ENCODE measurements at places on chromosomes 16 and 17.
A peak's percentile ranks its signal among the peaks of the same experiment; 100 is the strongest.

DNA sequence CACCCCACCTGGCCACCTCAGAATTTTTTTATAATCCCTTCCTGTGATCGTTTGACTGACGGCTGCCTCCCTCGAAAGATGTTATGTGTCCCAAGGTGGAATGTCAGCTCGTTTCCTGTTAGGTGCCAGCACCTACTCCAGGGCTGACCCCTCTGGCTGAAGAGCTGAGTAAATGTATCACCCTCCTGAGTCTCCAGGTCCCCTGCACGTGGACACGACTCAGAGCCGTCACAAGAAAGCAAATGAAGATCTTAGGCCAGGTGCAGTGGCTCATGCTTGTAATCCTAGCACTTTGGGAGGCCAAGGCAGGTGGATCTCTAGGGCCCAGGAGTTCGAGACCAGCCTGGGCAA, 273.2 kb downstream of the C16orf95 start:
- DNase-seq: no peak

GRCh38 chr17:20955427-20956323, 87.1 kb downstream of the USP22 start:
- DNase-seq: no peak

DNA sequence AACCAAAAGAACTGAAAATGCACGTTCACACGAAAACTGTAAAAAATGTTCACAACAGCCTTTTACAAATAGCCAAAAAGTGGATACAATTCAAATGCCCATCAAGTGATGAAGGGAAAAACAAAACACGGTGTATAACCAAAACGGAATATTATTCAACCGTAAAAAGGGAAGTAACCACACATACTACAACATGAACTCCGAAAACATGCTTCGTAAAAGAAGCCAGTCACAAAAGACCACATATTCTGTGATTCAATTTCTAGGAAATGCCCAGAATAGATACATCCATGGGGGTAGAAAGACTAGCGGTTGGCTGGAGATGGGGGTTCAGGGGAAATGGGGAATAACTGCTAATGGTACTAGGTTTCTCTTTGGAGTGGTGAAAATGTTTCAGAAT, 81.5 kb upstream of the TRAP1 start:
- DNase-seq: no peak

DNA sequence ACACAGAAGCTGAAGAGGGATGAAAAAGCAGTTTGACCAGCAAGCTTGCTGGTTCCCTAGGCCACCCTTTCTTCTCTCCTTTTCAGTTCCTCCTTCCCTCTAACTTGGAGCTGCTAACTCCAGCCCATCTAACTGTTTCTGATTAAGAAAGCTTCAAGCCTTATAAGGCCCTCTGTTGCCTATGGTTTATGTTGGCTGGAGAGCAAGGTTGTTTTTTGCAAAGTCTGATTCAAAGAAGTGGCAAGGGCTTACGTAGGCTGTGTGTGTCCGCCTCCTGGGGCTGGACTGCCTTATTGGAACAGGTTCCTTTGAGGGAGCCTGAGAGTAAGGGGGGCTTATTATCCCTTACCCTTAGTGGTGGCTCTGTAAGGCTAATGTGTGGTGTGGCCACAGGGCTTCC, 7.1 kb downstream of the AKAP1 start:
- DNase-seq: no peak

DNA sequence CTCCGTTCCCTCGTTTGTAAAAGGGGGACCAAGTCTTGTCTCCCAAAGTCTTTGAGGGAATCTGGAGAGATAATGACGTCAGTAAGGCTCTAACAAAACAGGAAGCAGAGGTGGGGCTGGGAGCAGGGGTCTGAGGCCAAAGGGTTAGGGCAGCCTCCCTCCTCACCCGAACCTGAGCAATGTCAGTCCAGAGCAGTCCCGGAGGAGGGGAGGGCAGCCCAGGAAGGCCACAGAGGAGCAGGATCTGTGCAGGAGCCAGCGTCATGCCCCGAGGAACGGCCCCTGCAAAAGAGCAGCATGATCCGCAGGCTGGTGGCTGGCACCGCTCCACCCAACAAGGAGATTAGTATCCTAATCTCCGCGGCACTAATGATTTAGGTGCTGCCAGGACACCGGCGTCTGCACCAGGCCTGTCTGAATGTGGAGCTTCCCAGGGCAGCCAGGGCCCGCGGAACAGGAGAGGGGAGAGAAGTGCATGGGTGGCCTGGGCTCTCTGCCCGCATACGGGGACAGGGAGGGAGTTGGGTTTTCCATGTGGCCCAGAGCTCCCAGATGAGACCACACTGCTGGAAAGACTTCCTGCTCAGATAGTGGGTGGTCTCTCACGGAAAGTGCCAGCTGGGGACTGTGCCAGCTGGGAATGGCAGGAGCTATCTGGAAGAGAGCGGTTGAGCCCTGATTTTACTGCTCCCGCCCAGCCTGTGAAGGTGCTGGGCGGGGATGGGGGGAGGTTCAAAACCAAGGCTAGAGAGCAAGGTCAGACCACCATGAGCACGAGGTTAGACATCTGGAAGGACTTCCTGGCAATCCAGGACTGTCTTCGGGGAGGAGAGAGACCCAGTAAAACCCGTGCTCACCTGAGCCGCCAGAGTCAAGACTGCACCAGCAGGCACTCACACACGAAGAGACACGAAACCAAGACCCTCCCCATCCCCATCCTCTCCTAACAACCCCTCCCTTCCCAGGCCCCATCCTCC, 11.0 kb upstream of the KRT17 start:
- no peak for DNase-seq

DNA sequence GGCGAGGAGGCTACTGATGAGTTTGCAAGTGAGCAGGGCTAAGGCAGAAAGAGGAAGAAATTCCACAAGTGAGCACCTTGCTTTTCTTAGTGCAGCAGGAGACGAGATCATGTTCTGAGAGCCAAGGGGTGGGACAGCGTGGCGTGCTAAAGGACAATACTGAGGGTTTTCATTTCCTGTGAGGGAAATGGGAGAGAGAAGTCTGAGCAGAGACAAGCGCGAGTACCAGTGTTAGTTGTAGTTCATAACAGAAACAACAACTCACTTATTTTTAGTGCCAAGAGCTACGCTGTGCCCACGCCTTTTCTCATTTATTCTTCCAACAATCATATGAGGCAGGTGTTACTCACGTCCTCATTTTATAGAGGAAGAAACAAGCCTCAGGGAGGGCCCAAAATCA, 2.3 kb downstream of the SPACA3 start:
- no peak for DNase-seq

DNA sequence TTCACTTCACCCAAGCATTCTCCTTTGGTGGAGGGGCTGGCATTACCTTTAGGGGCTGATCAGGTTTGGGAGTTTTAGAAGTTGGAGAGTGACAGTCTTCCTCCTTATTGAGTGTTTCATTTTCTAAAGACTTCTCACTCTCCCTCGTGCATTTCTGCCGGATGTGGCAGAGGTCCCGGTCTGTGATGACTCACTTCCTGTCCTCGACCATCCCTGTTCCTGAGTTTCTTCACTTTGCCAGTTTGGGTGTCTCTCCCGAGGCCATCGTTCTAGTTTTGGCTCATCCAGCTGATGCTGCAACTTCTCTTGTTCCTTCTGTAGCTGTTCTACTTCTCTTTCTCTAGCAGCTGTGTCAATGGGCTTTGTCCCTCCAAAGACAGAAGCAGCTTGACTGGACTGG, 104.3 kb downstream of the PHKB start:
- no peak for DNase-seq

DNA sequence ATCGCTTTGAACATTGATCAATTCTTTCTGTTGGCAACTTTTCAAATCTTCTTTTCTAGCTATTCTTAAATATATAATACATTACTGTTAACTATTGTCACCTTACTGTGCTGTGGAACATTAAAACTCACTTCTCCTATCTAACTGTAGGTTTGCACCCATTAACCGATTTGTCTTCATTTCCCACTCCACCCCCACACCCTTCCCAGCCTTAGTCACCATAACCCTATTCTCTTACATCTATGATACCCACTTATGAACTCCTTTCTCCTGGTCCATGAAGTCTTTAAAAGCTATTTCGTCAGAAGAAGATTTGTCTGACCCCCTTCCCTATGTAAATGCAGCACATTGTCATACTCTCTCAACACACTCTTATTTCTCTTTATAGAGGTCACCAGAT, 993.4 kb upstream of the EEF2KMT start:
- DNase-seq: no peak

DNA sequence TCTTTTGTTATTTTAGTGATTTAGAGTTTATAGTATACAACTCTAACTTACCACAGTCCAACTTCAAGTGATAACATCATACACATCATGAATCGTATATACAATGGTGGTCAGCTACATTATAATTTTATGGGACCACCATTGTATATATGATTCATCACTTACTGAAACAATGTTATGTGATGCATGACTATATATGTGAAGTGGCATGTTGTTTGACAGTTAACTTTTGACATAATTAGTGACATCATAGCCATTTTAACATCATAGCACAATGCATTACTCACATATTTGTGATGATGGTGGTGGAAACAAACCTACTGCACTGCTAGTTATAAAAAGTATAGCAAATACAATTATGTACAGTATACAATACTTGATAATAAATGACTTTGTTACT, 21.9 kb downstream of the DYNLL2 start:
- no peak for DNase-seq

- DNase-seq: peak; percentile 30
Measured at GRCh38 chr17:66963909-66964771, at the start of gene CACNG4. TSS of gene CACNG4 (plus strand) at chr17:66964707. CDS start at chr17:66964912, 205 bp downstream.

- DNase-seq: no peak
Measured at GRCh38 chr17:10357768-10358167, 15.0 kb downstream of the MYH13 start.

DNA sequence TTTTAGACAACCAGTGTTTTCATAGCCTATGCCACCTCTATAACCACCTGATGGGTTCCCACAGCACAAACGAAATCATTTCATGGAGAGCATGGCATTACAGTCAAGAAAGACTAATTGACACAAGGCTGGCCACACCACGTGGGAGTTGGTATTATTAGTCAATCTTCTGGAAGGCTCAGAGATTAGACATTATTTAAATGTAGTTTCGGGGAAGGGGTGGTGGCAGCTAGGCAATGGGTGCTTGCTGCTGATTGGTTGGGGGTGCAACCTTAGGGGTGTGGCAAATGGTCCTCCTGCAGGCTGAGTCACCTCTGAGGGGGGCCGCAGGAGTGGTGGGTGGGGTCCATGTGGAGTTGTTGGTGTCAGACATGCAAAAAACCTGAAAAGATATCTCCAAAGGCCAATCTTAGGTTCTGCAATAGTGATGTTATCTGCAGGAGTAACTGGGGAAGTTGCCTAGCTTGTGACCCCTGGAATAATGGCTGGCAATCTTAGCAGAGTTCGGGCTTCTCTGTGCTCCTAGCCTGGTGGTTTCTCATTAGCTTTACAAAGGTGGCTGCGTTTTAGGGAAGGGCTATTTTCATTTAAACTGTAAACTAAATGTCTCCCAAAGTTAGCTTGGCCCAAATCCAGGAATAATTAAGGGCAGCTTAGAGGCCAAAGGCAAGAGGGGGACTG, 4.6 kb downstream of the TEN1 start:
- no peak for DNase-seq

DNA sequence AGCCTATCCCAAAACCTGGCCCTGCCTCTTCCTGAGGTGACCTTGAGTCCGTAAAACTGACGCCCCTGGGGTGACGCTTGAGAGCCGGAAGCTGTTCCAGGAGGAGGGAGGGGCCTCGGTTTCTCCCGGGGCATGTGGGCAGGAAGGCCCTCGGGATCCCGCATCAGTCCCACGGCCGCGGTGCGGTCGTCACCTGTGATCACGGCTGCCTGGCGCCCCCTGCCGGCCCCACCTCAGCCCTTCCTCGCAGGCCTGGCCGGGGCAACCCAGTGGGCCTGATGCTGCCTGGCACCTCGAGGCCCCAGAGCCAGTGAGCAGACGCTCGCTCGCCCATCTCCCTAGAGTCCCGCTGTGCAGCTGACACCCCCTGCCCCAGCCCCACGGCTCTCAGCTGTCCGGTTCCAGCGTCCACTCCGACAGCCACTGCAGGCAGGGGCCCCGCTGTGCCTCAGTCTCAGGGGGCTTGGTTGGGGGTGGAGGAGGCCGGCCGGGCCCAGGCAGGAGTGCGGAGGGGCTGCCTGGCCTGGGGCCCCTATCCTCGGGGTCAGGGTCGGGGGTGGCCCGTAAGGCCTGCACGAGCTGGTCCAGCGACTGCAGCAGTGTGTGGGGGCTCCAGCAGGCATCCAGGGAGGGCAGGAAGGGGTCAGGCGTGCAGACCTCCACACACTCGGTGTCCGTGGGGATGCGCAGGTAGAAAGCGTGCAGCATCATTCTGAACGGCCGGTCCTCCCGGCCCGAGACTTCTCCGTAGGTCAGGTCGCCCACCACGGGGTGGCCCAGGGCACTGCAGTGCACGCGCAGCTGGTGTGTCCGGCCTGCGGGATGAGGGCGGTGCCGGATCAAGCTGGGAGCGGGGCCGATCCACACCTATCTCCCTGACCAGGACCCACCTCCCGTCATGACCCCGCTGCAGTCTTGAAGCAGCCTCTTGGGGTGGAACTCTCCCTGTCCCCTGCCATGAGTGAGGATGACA, 2.3 kb downstream of the RPUSD1 start:
- peak; percentile 44 for DNase-seq
